Femur (tissue), 1 donor: ENCODE measurements at places on chromosomes 12 and 14.

DNA sequence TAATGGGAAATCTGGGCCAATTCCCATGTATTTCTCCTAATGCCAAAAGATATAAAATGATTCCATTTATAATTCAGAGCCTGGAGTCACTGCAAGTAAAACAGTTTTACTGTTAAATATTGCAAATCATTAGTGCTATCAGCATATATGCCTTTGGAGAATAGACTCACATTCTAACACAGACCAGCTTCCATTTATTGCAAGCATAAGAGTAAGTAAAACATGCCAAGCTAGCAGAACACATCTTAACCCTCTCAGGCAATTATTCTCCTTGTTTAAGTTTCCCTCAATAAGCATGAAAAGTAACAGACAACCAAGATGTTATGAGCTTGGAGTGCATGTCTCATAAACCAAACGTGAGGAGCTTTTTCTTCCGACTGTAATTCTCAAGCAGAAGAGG is 173.9 kb upstream of the GRIP1 start:
- DNase-seq = no peak

GRCh38 chr12:51898506-51898905 is 8.8 kb upstream of the ACVRL1 start:
- DNase-seq = no peak

DNA sequence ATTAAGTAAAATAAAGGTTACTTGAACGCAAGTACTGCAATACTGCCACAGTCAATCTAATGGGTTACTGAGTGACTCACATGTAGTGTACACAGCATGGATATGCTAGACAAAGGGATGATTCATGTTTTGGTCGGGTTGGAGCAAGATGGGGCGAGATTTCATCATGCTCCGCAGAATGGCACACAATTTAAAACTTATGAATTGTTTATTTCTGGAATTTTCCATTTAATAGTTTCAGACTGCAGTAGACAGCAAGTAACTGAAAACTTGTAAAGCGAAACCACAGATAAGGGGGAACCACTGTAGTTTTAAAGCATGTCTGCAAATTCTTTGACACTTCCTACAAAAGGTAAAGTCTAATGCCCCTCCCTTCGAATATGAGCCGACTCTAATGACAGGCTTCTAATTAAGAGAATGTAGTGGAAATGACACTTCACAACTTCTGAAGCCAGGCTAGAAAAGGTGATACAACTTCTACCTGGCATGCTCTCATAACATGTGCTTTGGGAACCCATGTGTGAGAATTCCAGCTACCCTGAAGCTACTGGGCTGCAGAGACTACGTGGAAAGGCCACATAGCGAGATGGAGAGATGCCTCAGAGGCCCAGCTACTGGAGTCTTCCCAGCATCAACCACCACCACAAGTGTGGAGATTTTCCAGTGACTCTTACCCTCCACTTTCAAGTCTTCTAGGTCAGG is 13.9 kb upstream of the TCP11L2 start:
- no peak for DNase-seq

- DNase-seq = no peak
Measured at GRCh38 chr14:64685371-64686281, 18.6 kb upstream of the PLEKHG3 start.

DNA sequence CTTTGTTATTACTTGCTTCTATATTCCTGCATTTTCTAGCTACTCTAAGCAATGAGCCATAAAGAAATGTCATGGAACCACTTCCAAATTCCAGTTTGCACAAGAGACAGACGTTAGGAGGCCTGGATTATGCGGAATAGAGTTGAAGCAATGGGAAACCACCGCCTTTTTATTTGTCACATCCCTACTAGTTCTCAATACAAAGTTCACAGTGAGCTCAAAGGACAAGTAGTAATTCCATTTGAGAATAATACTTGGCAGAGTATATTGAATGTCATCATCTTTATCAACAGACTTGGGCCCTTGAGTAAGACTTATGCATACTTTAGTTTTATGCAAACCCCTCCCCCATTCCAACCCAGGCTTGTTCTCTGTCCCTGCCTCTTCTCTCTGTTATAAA is 3.7 kb upstream of the SLC15A5 start:
- DNase-seq = peak; percentile 18

DNA sequence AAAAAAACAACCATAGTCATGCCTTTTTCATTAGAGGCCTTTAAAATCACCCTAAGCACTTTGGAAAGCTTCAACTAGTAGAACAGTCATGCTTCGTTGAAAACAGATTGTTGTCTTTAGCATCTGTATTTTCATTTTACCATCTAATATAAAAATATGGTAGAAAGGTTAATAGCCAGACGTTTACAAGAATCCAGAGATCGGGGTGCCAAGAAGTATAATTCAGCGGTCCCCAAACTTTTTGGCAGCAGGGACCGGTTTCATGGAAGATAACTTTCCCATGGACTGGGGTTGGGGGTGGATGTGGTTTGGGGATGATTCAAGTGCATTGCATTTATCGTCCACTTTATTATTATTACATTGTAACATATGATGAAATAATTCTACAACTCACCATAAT is 138.4 kb downstream of the GLT1D1 start:
- DNase-seq = peak; percentile 54

DNA sequence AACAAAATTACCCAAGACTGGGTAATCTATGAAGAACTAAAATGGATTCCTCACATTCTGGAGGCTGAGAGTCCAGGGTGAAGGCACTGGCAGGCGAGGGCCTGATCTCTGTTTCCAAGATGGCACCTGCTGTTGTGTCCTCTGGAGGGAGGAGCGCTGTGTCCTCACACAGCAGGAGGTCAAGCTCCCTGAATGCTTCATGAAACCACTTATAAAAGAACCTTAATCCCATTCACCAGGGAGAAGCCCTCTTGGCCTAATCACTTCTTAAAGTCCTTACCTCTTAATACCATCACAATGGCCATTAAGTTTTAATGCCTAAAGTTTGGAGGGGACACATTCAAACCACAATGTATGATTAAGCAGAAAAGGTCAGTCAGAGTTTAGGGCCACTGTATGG is 172.4 kb downstream of the EMP1 start:
- no peak for DNase-seq

DNA sequence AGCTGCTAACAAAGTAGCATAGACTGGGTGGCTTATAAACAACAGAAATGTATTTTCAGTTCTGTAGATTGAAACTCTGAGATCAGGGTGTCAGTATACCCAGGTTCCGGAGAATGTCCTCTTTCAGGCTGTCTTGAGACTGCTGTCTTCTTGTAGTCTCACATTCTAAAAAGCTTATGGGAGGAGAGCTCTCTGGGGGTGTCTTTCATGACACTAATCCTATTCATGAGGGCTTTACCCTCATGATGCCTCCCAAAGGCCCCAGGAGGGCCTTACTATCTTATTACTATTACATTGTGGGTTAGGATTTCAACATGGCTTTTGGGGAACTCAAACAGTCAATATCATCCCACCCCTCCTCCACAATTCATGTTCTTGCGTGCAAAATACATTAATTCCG is 94.3 kb downstream of the AEBP2 start:
- no peak for DNase-seq

DNA sequence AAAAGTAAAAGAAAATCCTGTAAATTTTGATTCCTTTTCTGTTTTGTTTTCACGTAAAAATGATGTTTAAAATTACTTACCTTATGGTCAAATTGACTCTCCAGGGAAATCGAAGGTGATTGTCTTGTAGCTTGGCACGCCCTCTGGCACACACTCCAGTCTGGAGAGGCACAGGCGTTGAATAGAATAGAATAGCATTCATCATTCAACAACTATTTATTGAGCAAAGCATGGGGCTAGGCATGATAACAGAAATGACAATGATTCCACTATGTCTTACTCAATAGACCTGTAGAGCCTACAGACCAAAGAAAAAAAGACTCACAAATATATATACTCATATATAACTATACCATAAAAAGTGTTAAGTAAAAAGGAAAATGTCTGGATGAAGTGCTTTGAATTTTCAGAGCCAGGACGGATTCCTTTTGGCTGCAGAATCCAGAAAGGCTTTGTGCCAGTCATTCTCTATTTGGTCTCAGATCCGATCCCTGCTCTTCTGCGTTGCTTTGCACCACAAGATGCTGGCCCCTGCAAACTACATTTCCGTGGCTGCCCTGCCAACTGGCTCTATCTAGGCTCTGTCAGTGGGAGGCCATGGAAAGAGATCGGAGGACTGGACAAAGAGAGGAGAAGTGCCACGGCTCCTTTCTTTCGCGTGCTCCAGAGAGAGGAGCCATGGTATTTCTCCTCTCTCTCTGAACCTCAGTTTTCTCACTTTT is 231.8 kb downstream of the CRADD start:
- DNase-seq = peak; percentile 80

GRCh38 chr12:63888908-63889635 is 44.6 kb downstream of the SRGAP1 start:
- no peak for DNase-seq

GRCh38 chr12:55906056-55906455 is 21.6 kb downstream of the PYM1 start:
- no peak for DNase-seq

GRCh38 chr14:90087433-90087832 is 25.6 kb downstream of the KCNK13 start:
- peak; percentile 42 for DNase-seq

GRCh38 chr14:100138082-100138787 is 21.2 kb downstream of the DEGS2 start:
- DNase-seq = no peak

DNA sequence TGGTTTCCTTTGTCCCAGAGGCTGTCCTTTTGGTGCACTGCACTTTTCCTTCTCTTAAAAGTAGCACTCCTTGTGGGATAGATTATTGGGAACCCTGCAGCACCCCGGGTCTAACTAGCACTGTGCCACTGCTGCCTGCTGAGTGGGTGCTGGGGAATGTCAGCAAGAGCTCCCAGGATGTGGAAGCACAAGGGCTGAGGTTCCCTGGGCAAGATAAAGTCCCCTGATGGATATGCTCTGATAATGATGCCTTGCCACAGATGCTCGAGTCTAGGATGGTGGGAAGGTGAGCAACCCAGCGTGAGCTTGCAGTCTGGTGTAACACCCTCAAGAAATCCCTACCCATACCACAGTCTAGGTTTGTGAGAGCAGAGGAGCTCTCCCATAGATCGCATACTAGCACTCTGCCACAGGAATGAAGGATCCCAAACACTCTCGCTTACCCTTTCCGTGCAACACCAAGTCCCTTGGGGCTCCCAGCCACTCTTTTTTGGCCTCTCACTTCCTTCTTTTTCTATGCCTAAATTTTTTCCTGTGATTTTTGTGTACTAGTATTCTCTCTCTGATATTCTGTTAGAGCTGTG is 32.6 kb downstream of the USP15 start:
- no peak for DNase-seq

DNA sequence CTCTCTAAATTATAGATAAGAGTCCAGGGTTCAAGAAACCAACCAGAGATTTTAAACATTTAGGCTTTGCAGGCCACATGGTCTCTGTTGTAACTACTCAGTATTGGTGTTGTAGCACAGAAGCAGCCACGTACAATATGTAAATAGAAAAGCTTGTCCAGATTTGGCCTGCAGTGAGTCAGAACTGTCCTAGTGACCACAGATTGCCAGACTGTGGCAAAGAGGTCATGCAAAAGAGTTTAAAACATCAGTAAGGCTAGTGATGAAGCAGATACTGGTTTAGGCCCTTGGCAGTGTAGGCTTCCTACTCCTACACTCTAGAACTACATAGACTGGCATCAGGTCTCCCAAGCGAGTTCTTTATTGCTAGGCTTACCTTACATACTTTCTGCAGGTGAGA is 117.6 kb upstream of the GARIN6 start:
- no peak for DNase-seq

- no peak for DNase-seq
Measured at GRCh38 chr14:70935135-70935534, 27.9 kb downstream of the PCNX1 start.

DNA sequence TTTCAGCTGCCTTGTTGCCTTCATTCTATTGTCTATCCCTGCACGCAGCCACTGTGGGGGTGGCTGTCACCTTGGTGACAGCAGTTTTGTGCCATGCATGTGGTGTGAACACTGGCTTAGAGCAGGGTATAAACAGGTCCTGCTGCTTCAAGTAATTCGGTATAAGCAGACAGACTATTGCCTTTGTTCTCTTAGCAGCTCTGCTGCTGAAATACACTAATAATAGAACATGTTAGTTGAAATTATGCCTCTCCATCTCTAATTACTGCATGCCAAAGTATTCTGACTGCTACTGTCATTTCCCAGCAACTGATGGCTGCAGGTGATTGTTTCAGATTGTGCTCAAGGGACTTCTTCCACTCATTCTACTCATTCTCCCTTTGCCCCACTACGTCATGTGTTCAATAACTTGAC is 34.6 kb downstream of the PTPRO start:
- DNase-seq = no peak

DNA sequence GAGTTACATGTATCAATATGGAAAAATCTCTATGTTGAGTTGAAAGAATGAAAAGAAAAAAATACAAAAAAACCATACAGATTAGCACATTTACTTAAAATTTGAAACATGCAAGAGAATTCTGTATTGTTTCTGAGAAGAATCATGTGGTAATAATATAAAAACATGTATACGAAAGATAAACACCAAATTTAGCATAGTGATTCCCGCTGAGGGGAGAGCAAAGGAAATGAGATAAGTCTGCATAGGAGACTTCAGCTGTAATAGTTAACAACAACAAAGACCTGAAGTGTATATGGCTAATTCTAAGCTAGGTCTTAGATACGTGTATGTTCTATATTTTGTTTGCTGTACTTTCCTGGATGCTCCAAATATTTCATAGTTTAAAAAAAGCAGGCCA is 46.5 kb downstream of the FNTB start:
- no peak for DNase-seq

DNA sequence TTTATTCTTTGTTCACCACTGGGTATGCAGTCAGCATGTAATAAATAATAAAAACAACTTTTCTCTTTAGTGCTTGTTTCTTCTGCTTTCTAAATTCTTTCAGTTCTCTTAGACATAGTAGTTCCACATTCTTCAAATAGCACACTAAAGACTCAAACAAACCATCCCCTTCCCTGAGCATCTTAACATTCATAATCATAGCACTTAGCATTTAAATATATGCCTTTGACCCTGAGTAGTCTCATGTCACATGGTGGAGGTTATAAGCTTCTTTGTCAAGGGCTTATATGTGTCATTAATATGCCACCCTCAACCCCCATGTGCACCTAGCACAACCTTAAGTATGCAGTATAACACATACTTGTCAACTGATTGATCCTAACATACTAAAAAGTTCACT is 212.7 kb downstream of the PHLDA1 start:
- DNase-seq = no peak

DNA sequence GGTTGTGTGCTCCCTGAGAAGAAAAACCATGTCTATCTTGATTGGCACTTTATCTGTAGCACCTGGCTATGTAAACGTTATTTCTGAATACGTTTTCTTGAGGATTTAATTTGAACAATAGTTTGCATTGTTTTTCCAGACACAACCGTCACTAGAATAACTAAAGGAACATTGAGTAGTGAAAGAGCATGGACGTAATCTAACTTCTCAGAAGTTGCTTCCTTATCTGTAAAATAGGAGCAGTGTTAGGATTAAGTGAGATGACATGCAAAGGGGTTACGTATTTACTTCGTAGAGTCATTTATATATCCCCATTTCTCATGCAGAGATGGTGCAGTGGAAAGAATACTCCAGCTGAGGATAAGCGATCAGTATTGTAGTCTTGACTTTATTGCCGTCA is 8.1 kb downstream of the AEBP2 start:
- DNase-seq = no peak

- no peak for DNase-seq
Measured at GRCh38 chr12:64461634-64462414, 9.9 kb downstream of the TBK1 start.

GRCh38 chr12:5099591-5099990 is 55.9 kb downstream of the KCNA5 start:
- no peak for DNase-seq

- DNase-seq = peak; percentile 3
Measured at GRCh38 chr14:105887692-105888091, 361.3 kb downstream of the TMEM121 start.

GRCh38 chr12:102593134-102593533 is 112.8 kb upstream of the IGF1 start:
- no peak for DNase-seq
